ENCODE measurements at places on chromosomes 6 and 20.

- DNase-seq = no peak
These were observed 38.0 kb upstream of the ECHDC1 start for GRCh38 chr6:127381384-127381783.

GRCh38 chr6:30752157-30752927 lies 8.0 kb upstream of the IER3 start:
- DNase-seq = peak; percentile 100

- peak; percentile 63 for DNase-seq
These were observed 32.7 kb upstream of the MAP7 start for GRCh38 chr6:136582711-136583471.

GRCh38 chr20:17620371-17621228 lies 50.7 kb downstream of the DSTN start:
- DNase-seq = no peak

DNA sequence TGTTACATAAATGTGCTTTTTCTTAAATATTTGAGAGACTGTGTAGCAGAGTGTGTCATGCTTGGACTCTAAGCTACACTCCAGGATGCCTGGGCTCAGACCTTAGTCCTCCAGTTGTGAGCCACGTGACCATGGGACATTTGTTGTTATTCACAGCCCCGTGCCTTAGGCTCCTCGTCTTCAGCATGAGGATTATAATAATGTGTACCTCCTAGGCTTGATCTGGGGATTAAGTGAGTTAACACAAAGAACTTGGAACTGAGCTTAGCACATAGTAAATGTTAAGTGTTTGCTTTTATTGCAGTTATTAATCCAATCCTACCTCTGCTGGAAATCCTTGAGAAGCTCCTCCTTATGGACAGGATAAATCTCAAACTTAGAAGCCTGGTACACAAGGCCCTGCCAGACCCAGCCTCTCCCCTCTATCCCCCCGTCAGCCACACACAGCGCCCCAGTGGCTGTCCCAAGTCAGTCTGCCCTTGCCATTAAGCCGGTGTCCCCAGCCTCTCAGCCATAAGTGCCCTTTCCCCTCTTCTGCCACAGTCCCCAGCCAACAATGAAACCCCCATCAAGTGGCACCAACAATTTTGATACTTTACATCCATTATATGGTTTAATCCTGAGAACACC lies 177.5 kb downstream of the TMEM242 start:
- DNase-seq = no peak

DNA sequence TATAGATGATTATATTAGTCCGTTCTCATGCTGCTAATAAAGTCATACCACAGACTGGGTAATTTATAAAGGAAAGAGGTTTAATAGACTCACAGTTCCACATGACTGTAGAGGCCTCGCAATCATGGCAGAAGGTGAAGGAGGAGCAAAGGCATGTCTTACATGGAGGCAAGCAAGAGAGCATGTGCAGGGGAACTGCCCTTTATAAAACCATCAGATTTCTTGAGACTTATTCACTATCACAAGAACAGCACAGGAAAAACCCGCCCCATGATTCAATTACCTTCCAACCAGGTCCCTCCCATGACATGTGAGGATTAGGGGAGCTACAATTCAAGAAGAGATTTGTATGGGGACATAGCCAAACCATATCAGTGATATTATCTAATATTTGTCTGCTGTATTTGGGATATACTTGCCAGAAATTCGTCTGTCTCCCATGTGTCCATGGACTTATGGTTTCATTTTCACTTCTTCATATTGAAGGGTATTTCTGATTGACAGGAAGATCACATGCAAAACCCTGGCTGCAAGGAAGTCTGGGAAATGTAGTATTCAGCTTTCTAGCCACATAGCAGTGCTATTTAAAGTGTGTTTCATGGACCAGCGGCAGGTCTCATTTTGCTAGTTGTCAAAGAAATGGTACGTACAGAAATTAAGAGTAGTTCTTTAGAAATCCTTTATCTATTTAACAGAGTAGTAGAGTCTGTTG lies 50.5 kb upstream of the PAK5 start:
- DNase-seq = no peak

- no peak for DNase-seq
These were observed 3.5 kb downstream of the DLGAP4 start for GRCh38 chr20:36309643-36310042.

DNA sequence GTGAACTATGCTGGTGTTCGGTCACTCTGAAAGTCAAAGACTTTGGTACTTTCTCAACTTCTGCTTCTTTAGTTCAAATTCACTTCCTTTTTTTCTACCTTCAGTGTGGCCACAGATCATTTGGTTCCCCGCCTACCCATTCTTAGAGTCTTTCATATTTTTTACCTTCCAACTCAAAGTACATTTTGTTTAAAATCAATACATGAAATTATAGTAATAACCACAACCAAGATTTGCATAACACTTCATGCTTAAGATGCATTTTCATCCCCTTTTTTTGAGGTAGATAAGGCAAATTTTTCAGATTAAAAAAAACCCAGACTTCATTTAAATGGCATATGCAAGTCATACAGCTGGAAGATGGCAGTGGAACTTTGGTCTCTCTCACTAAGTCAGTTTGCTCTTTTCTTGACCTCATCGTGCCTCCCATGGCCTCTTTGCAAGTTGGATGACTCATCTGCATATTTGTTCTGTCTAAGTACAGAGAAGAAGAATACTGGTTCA lies 11.9 kb upstream of the CNR1 start:
- DNase-seq = no peak

DNA sequence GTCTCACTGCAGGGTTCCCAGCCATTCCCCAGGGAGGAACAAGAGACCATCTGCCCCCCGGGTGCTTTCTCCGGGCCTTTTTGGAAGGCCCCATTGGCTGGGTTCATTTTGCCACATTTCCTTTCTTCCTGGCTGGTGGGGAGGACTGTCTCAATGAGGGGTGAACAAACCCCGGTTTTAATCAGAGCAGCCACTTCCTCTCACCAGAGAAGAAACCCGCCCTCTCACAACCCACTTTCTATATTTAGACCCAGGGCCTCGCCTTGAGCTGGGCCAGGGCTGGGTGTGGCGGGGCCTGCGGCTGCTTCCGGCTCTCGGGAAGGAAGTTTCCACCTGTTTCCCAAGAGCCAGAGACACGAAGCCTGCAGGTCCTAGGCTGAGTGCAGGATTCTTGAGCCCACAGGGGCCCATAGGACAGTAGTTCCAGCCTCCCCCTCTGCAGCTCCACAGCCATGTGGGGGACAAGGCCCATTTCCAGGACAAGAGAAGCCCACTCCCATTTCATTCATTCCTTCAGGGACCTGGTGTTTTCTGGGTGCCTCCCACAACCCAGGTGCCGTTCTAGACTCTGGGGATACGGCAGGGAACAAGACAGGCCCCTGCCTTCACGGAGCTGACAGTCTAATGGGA lies 41.8 kb downstream of the RBM38 start:
- DNase-seq = no peak

DNA sequence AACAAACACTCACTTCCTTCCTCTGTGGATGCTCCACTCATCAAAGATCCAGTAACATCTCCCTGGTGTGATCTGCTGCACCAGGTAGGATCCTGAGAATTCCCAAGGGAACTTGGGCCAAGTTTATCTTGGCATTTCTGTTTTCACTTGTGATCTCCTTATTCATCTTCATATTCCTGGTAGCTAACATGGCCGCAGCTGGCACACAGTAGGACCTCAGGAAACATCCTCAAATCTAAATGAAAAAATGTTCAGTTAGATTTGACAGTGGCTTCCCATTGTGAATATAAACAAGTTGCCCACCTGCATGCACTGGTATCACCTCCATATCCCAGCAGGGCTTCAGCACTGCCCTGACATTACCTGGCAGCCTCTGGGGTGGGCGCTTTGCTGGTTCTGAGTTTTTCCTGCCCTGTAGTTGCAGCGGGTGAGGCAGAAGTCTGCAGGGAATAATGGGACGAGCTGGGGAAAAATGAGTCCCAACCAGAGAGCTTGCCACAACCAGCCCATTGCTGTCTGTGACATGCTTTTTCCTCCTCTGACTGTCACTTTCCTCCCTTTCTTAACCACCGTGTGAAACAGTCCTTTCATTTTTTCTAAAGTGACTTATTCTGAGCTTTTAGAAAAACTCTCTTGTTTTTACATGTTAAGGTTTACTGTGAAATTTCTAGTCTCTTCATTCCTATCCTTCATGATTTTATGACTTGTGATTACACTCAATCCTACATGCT lies 9.4 kb upstream of the DSTN start:
- DNase-seq = no peak

- DNase-seq = no peak
These were observed 91.9 kb downstream of the ADGRB3 start for GRCh38 chr6:68726992-68727391.

- no peak for DNase-seq
These were observed 108.6 kb upstream of the MRPS10 start for GRCh38 chr6:42326248-42326647.

DNA sequence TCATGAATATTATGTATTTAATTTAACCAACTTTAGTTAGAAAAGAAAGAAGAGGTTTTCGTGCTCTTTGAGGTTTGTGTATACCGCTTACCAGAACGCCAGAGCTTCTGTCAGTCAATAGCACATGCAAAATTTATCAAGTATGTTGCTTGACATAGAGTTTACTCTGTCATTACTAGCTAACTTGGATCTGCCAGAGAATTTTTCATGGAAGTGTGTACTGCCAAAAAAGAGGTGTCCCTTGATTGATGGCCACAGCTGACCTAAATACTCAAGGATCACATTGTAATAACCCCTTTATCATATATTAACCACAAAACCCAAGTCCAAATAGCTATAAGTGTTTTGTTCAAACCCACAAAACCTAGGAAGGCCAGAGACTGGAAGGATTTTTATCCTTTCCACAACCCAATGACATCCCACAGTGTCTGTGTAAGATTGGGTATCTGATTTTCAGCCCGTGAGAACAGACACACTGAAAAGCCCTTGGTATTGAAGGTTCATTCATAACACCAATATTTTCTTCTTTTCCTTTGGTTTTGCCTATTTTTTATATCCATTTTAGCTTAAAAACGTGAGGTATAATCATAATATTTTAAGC lies 194.0 kb upstream of the EYA4 start:
- no peak for DNase-seq

GRCh38 chr6:149316108-149316727 lies 1.3 kb upstream of the TAB2 start:
- no peak for DNase-seq

DNA sequence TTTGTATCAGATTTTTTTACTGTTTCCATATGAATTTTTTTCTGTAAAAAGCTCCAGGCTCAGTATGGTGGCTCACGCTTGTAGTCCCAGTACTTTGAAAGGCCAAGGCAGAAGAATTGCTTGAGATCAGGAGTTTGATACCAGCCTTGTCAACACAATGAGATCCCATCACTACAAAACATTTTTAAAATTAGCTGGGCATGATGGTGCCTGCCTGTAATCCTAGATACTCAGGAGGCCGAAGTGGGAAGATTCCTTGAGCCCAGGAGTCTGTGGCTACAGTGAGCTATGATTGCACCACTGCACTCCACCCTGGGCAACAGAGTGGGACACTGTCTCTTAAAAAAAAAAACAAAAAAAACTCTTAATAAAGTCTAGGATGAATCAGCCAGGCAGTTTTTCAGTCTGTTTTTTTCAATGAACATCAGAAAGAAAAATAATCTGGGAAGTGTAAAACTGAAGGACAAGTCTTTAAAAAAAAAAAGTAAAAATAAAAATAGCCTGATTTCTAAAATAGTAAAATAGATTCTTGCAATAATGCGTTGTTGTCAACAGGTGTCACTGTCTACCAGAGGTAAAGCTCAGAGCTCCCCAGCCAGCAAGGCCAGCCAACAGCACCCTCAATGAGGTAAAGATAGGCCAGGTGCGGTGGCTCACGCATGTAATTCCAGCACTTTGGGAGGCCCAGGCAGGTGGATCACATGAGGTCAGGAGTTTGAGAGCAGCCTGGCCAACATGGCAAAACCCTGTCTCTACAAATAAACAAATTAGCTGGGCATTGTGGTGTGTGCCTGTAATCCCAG lies 9.3 kb upstream of the ATG5 start:
- no peak for DNase-seq

- DNase-seq = no peak
These were observed 293.4 kb downstream of the CD109 start for GRCh38 chr6:73989428-73989827.

DNA sequence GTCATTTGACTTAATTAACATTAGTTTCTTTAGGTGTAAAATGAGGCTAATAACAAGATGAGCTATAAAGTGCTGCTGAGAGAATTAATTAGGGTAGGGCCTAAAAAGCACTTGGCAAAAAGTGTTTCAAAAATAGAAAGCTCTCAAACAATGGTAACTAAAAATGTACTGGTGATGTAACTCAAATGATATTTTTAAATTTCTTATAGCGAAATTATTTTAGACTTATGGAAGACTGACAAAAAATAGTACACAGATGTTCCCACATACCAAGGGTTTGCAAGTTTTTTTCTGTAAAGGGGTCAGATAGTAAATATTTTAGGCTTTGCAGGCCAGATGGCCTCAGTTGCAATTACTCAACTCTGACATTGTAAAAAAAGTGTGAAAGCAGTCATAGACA lies 190.7 kb upstream of the UFL1 start:
- DNase-seq = no peak

DNA sequence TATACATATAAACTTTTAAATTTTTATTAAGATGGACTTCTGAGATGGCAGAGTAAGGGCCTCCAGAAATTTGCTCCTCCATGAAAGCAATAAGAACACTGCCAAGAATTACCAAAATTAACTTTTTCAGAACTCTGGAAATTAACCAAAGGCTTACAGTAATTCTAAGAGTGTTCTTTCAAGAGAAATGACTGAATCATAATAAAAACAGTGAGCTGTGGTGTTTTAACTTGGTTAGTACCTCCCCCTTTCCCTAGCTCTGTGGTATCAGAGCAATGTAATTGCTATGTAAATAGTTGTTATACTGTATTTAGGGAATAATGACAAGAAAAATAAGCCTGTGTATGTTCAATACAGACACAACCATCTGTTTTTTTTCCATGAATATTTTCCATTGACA lies 19.0 kb downstream of the HECA start:
- peak; percentile 59 for DNase-seq

GRCh38 chr6:25652007-25652515 lies at the start of gene SCGN:
Gene SCGN (plus strand): TSS chr6:25652215. CDS start chr6:25652404, 189 bp downstream.
- no peak for DNase-seq

- no peak for DNase-seq
These were observed 19.7 kb downstream of the PCK1 start for GRCh38 chr20:57580478-57581201.
